ENCODE measurements at places on chromosomes 13 and 19.

GRCh38 chr13:43965459-43965845, 85.7 kb downstream of the LACC1 start:
- no peak for DNase-seq

DNA sequence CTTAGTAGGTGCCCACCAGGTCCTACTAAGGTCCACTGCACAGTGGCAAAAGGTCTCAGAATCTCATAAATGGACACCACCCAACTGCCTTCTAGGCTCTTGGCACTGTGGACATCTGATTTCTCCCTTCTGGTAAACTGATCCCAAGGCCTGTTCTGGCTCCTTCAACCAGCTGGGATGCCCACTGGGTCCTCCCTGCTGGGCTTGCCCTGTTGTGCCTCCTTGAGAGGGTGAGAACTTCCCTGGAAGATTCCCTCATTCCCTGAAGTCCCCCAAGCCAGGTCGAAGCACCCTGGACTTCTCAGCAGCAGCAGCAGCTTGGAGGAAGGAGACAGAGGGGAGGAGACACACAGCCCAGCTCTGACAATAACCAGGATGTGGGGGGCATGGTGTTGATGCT, 6.6 kb upstream of the ZNF492 start:
- no peak for DNase-seq

DNA sequence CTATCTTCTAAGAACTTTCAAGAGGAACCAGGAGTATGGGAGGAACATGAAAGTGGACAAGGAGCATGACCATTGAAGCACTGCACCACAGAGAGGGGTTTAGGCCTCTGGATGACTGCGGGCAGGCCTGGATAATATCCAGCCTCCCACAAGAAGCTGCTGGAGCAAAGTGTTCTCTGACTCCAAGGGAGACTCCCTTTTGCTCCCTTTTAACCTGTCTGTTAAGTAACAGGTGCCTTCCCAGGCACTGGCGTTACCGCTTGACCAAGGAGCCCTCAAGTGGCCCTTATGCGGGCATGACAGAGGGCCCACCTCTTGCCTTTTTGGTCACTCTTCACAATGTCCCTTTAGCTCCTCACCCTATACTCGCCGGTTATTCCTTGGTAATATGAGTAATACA, 666.2 kb downstream of the SLITRK6 start:
- no peak for DNase-seq

- no peak for DNase-seq
Observed at GRCh38 chr19:38055655-38056521, 148.9 kb downstream of the SIPA1L3 start.

DNA sequence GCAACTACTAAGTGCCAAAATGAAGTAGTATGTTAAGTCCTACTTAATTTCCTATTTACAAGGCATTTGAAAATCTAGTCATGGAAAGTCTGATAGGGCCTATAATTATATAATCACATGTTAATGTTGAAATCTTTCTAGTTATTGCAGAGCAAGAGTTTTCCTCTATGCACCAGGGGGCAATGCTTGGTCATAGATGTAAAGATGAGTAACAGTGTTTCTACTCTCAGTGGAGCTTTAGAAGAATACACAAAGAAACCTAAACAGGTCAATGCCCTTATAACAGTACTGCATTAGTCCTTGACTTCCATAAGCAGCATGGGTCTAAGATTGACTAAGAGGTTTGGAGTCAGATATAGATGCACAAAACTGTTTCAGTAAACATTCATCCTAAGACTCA, 218.7 kb downstream of the KCTD12 start:
- DNase-seq, result no peak

- DNase-seq, result peak; percentile 16
Observed at GRCh38 chr19:47697863-47698609, 15.2 kb upstream of the EHD2 start.

DNA sequence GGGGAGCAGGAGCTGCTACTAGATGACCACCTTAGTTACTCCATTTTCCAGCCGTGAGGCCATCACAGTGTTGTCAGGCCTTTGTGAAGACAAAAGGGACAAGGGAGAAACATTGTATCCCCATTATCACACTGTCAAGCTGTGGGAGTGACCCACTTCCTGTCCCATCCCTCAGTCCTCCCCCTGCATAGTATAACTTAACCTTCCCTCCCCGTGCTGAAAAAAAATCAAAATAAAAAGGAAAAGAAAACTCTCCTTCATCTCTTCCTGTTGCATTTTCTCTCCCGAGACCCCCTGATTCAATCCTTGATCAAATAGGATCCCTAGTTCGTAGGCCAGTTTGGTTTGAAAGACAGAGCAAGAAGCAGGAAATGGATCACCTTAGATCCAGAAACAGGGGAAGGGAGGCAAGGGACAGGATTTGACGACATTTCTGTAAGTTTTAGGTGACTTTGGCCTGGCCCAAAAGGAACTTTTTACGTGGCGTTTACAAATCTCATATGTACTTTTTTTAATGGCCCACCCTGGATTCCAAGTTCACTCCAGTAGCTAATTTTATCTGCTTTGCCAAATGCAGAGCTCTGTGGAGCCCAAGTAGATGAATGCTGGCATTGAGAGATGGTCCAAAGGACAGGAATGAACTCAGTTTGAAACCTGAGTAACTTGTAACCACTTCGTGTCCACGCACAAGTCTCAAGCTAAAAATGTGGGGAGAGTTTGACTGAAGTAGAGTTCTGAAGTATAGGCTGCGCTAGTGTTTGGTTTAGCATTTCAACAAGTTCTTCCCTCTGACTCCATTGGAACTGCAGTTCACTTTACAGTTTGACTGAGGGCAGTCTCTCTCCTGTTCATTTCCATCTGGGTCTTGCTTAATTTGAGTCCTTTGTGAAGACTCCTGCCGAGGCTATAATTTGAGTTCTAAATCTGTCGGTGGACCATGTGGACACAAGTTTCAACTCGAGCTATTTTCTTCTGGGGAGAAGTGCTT, 16.6 kb upstream of the GATAD2A start:
- no peak for DNase-seq

GRCh38 chr13:30388406-30389283, 33.6 kb upstream of the UBE2L5 start:
- no peak for DNase-seq

GRCh38 chr19:44071824-44072542, at the start of gene ZNF284:
TSS of gene ZNF284 (plus strand) at chr19:44072159. CDS start at chr19:44076390, 4,231 bp downstream.
- DNase-seq, result peak; percentile 66

DNA sequence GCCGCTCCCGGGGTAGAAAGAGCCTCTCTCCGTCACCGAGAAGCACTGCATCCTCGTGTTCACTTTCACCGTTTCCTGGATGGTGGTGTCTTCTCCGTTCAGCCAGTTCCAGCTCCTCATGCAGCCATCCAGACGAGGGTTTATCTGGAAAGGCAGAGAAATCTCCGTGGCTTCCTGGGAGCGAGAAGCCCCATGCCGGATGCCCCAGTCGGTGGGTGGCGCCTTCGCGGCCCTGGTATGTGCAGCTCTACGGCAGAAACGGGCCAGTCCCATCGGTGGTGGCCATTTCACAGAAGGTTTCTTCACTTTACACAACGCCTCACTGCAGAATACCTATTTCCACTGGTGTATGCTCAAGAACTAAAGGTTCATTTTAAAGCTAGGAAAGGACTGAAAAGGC, 36.9 kb downstream of the GAS6 start:
- DNase-seq, result no peak

- no peak for DNase-seq
Observed at GRCh38 chr13:112229445-112229844, 146.7 kb upstream of the SPACA7 start.

- DNase-seq, result no peak
Observed at GRCh38 chr13:103812971-103813370, 746.8 kb upstream of the SLC10A2 start.

- no peak for DNase-seq
Observed at GRCh38 chr19:18651733-18652132, 14.9 kb downstream of the KLHL26 start.

Data from activated CD8-positive, alpha-beta memory T cell treated with anti-CD3 and anti-CD28 coated beads for 4 hours (primary cell).